GM18507 (cell line): ENCODE measurements at places on chromosomes 11 and 22.

GRCh38 chr11:108144615-108145014 lies 23.2 kb downstream of the ACAT1 start:
- no peak for DNase-seq

DNA sequence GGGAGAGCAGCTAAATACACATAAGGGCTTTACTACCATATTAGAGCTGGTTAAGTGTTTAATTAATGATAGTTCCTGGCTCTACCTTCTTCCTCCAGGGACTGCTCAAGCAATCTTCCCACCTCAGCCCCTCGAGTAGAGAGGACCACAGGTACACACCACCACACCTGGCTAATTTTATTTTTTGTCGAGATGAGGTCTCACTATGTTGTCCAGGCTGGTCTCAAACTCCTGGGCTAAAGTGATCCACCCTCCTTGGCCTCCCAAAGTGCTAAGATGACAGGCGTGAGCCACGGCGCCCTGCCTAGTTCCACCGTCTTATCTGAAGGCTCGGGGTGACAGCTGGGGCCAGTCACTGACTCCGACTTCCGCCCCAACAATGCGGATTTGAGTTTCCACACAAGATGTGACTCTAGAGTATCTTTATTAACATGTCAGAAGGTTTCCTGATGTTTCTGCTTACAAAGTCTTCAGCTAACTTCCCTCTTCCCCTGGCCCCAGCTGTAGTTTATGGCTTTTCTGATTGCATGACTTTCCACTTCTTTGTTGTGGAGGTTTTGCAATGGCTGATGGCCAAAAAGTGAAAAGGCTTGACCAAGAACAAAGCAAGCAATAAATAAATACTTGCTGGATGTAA lies 16.8 kb downstream of the TPST2 start:
- DNase-seq, result no peak

DNA sequence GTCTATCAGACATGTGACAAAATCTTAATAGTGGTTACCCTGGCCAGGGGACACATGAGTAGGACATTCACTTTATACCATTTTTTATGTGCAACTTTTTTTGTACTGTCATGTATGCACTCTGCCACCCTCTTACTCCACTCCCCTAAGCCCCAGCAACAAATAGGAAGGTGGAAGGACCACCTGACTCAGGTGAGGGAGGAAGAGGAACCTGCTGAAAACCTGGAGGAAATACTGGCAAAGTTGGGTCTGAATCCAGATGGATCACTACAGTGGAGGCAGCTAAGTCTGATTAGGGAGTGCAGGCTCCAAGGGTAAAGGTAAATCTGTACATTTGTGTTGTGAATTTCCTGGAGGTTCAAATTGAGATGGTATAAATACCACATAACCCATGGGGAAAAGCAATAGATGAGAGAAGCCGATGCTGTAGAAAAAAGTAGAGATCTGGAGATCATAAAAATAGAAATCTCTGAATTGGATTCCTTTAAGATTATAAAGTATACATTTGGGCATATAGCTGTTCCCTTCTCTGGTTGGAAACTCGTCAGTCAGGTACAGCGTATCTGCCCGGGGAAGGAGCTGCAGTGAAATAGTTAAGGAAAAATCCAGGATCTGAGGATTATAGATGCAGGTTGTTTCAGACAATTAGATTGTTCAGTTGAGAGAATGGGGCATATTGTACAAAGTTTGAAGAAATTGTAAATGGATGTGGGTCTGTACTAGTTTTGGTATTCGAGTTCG lies 52.2 kb upstream of the OR9Q1 start:
- no peak for DNase-seq

DNA sequence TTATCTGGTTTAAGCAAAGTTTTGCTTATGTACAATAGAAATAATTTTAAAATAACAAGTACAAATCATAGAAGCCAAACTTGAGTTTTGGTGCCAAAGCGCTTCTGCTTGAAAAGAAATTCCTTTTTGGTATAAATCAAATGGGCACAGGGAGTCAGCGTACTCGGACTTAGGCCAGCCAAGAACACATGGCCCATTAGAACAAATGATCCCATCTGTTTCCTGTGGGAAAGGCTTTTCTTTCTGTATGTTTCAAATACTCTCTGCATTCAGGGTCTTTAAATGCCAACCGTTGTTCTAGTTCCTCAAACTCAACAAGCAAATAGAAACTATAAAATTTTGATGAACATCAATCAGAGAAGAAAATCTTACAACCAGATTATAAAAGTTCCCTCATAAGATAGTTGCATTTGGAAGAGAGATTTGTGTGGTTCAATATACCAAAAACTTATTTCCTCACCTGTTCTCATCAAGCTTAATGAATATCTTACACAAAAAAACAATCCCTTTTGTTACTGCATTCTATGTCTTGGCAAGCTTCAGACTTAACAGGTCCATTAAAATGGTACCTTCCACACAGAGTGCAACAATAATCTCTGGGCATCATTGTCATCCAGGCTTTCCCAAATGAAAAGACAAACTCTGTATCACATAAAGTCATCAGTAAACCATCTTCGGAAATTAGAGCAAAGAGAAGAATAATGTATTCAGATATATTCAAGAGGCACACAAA lies 739.8 kb upstream of the API5 start:
- DNase-seq, result no peak

DNA sequence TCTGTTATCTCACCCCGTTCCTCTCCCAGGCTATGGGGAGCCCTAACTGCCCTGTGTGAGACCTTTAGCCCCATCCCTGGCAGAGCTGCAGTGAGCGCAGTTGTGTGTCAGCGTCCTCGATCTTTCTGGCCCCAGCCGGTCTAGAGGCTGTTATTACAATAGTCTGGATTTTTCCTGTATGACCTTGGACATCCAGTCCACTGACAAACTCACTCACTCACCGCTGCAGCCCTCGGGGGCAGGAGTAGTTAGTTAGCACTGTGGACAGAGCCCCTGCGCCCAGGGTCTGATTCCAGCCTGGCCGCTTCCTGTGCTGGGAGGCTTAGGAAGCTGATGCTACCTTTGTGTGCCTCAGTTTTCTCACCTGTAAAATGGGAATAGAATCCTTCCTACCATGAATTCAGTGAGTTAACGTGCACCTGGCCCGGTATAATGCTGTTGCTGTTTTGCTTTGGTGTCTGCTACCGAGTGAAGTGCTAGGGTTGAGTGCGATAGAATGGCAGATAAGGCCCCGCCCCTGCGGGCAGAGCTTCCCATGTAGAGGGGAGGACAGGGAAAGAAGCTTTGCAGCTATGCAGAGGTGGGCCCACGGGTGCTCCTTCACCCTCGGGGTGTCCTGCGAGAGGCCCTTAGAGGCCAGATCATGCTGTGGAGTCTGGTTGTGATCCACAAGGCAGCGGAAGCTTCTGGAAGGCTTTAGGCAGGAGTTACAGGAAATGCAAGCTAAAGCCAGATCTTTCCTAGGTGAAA lies 3.0 kb downstream of the LRP5 start:
- DNase-seq, result no peak

- no peak for DNase-seq
Observed at GRCh38 chr11:134045799-134046635, 22.9 kb upstream of the JAM3 start.

GRCh38 chr22:38417252-38418060 lies 37.5 kb downstream of the KCNJ4 start:
- no peak for DNase-seq
